Retinal pigment epithelial cell (primary cell): ENCODE measurements at places on chromosomes 11 and 22.

GRCh38 chr11:86171627-86172026, 72.9 kb upstream of the EED start:
- no peak for DNase-seq

DNA sequence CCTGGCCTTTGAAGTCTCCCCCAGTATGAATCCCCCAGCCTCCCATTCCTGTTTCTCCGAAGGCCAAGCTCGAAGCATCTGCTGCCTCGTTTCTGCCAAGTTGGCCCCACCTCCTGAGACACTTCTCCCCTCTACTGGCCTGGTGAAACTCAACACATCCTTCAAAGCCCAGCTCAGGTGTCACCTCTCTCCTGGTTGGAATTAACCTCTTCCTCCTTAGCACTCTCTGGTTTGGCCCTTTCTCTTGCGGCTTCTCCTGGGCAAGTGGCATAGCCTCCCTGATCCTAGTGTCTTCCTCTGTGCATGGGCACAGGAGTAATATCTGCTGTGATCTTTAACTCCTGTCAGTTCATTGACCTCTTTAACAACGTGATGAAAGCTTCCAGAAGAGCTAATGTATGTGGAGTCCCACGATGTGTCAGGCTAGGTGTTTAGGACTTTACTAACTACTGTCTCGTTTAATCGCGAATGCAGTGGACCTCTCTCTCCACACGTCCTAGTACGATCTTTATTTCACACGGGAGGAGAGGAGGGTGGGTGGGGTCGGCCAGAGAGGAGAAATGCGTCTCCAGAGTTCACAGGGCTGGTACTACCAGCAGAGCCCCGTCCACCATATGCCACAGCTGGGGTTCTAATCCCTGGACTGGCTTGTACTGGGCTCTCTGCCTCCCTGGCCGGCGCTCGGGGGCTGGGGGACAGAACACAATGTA, 826 bp upstream of the PTPRJ start:
- DNase-seq: no peak

- DNase-seq: no peak
These were observed 469 bp downstream of the ZBED5 start for GRCh38 chr11:10857459-10857708.

GRCh38 chr11:111331711-111332479, 33.5 kb downstream of the POU2AF3 start:
- DNase-seq: no peak

DNA sequence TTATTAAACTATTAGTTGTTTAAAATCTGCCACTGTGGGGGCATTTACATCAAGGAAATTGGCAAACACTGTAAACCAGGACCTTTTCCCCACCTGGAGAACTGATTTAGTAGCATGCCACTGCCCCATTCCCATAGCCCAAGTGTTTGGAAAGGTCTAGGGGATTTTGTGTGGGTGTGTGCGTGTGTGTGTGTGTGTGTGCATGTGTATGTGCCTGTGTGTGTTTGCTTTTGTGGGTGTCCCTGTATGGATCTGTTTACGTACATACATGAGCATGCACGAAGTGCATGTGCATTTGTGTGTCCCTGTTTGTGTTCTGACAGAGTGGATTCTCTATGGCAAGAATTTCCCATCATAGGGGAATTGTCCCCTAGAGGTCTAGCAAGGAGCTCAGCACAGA, 62.7 kb upstream of the LMO1 start:
- no peak for DNase-seq

- peak; percentile 39 for DNase-seq
These were observed 41.0 kb upstream of the AQP11 start for GRCh38 chr11:77548552-77549445.

DNA sequence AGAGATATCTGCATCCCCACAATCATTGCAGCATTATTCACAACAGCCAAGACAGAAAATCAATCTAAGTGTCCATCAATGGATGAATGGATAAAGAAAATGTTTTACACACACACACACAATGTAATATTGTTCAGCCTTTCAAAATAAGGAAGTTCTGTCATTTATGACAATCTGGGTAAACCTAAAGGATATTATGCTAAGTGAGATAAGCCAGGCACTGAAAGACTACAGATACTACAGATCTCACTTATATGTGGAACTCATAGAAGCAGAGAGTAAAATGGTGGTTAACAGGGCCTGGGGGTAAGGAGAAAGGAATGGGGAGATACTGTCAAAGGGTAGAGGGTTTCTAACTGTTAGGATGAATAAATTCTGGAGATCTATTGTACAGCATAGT, 36.0 kb upstream of the EED start:
- no peak for DNase-seq
